ENCODE measurements at places on chromosomes 7 and 10.
A peak's percentile ranks its signal among the peaks of the same experiment; 100 is the strongest.

- DNase-seq, result no peak
Measured at GRCh38 chr10:93806903-93807302, 49.2 kb downstream of the LGI1 start.

GRCh38 chr10:128043259-128044045 lies 82.8 kb downstream of the MKI67 start:
- DNase-seq, result no peak

- no peak for DNase-seq
Measured at GRCh38 chr7:43575506-43575905, 7.4 kb upstream of the STK17A start.

GRCh38 chr7:66504131-66504530 lies 124.5 kb upstream of the KCTD7 start:
- no peak for DNase-seq

DNA sequence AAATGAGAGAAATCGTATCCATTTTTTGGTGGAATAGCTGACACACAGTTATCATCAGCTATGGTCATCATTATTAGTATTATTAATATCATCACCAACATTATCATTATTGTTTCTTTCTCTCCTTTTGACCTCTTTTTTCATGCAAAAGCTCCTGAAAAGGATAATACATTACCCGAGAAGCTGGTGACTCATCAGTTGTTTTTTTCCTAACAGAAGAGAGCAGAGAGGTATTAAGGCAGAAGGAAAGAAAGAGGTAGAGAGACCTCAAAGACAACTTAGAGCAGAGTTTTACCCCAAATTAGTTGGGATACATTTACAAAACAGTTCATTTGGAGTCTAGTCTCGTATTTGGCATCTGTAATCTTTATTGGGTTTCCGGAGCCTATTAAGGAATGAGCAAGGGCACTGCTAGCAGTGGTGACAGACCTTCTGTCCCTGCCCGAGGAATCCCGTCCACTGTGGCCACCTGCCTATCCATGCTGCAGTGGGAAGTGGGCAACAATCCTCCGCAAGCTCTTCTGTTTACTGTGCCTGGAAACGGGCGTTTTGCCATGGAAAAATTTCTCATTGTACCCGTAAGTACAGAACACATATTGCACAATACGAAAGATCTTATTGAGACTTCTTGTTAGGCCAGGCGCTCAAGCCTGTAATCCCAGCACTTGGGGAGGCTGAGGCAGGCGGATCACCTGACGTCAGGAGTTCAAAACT lies 170.0 kb upstream of the MKLN1 start:
- no peak for DNase-seq

DNA sequence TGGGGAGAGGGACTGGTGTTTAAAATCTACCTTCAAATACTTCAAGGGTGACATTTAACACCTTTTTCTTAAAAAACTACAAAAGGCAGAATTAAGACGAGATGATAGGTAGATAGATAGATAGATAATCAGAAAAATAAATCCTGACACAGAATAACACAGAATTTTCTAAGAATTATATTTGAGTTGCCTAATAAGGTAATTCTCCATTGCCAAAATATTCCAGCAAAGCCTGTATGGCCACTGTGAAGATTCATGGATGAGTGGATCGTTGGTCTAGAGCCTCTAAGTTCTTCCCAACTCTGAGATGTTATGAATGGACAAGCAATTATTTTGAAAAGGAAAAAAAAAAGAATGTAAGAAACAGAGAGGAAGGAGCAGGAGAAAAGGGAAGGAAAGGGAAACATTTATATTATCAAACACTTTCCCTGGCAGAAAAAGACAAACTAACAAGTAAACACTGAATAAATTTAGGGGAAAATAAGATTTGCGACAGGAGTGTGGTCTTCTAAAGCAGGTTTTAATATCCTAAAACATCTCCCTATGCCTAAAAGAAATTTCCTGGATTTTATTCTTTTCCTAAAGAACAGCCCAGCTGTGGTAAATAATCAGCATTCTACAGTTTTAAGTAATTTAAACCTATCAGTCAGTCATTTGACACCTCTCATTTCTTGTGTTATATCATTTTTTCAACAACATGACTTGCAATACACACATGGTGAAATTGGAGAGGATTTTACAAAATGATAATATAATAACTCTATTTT lies 7.5 kb upstream of the CAV2 start:
- no peak for DNase-seq

DNA sequence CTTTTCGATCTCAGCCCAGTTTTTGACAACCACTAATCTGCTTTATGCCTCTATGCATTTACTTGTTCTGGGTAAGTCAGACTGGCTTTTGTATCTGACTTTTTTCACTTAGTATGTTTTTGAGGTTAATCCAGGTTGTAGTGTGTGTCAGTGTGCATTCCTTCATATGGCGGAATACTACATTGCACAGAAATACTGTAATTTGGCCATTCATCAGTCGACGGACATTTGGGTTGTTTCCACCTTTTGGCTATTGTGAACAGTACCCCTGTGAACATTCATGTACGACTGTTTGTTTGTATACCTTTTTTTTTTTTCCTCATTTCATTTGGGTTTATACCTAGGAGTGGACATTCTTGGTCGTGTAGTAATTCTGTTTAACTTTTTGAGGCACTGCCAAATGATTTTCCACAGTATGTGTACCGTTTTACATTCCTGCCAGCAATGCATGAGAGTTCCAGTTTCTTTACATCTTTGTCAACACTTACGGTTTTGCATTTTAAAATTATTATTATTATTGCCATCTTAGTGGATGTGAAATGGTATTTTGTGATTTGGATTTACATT lies 57.4 kb downstream of the MKLN1 start:
- no peak for DNase-seq

GRCh38 chr7:103660455-103661371 lies 214.7 kb upstream of the SLC26A5 start:
- DNase-seq, result peak; percentile 78

GRCh38 chr10:76523246-76523645 lies 1091.8 kb downstream of the LRMDA start:
- DNase-seq, result no peak

DNA sequence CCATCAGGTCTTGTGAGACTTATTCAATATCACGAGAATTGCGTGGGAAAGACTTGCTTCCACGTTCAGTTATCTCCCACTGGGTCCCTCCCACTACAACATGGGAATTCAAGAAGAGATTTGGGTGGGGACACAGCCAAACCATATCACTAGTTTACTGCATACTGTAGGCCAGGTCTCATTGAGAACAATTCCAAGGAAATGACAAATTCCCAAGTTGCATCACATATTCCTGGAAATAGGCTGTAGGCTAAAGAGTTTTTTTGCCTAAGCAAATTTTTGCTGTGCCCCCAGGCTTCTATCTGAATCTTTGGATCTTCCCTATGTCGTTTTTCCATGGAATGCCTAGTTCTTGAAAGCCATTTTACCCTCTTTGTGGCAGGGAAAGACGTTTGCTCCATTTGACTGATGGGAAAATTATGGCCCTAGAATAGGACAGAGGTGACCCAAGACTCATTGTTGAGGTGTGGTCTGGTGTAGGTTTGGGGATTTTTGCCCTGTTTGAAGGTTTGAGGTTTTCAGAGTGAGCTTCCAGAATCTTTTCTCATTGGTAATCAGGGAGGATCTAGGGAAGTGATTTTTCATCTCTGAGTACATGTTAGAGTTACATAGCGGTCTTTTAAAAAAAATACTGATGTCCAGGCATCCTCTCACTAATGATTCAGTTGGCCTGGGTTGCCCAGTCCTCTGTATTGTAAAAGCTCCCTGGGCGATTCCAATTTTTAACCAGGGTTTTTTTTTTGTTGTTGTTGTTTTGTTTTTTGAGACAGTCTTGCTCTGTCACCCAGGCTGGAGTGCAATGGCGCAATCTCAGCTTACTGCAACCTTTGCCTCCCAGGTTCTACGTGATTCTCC lies 44.4 kb downstream of the TACR2 start:
- peak; percentile 42 for DNase-seq

DNA sequence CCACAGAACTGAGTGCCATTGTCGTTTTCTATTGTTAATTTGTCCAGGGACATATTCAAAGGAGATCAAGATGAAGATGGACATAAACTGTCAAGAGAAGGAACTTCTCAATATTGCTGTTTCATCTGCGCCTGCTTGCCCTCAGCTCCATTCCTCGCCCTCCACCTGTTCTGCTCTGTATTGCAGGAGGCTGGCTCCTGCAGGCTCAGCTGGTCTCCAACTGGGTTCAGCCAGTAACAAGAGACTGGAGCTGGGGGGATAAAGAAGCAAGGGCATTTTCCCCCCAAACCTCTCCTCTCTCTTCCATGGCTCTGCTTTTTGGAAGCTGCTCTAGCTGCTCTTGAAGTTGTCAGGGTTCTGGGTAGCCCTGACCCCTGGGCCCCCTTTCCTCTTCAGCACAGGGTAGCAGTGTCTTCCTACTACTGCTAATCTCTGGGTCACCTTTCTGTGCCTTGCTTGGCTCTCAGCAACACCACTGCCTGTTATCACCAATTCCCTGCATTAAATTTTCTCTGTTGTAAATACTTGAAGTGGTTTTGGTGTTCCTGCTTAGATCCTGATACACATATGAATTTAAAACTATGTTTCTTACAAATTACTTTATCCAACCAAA lies 149.0 kb upstream of the FGFR2 start:
- no peak for DNase-seq

DNA sequence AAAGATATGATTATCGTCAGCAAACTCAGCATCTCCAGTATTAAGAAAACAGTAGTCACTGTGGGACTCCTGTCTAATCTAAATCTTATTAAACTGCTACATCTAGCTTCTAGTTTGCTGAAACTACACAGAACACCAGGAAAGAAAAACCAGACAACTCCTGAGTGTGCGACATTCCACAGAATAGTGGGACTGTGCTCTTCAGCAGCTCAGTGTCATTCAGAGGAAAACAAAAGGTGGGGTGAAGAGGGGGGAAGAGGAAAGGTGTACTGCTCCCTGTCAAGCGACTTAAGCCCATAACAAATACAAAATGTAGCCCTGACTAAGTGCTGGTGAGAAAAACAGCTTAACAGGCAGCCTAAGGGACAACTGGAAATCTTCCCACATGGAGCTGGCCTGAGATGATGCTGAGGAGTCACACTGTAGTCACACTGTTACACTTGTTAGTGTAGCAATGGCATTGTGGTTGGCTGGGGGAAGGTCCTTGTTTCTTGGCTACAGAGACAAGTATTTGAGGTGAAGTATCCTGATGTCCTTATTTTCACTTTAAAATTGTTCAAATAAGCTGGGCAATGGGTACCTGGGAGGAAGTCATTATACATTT lies 135.5 kb downstream of the USP6NL start:
- DNase-seq, result no peak

- no peak for DNase-seq
Measured at GRCh38 chr7:124603066-124603465, 162.5 kb downstream of the GPR37 start.

- DNase-seq, result no peak
Measured at GRCh38 chr7:96250776-96251361, 71.0 kb downstream of the SLC25A13 start.

DNA sequence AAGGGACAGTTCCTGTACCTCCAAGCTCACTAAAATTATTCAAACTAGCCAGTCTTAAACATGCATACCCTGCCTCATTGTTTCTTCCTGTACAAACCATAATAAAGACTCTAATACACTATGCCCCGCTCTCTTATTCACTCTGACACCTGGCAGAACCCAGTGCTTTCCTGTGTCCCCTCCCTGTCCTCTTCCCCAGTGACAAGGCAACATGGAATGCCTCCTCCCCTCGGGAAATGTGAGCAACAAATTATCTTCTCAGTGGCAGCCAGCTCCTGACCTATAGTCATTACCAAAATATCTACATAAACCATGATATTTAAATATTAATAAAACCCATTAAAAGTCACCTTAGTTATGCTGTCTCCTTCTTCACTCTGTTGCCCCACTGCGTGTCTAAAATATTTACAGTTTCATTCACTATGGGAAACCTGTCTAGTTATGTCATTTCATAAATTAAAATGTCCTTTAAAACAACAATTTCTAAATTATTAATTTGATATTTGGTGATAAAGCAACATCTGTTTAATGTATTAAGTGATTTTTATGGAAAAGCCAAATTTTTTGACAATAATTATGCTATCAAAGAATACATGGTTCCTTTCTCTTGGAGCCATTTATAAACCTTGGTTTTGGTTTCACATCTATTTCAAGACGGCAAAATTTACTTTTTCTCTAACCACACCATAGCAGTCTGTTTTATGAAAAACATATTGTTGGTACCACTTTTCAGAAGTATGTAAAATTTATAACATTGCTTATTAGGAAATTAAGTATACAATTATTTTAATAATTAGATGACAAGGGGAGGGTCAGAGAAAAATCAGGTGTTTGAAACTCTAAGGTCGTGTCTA lies 1355.2 kb downstream of the XPNPEP1 start:
- no peak for DNase-seq

GRCh38 chr10:30034433-30035137 lies 24.8 kb downstream of the JCAD start:
- no peak for DNase-seq

All from dermis blood vessel endothelial cell (primary cell).